ENCODE measurements at places on chromosomes 12 and 14. TPM values are rescaled to one million over a fixed set of nuclear protein-coding genes. Genes with fewer than 3 reads are reported as not detected.
A peak's percentile ranks its signal among the peaks of the same experiment; 100 is the strongest.

DNA sequence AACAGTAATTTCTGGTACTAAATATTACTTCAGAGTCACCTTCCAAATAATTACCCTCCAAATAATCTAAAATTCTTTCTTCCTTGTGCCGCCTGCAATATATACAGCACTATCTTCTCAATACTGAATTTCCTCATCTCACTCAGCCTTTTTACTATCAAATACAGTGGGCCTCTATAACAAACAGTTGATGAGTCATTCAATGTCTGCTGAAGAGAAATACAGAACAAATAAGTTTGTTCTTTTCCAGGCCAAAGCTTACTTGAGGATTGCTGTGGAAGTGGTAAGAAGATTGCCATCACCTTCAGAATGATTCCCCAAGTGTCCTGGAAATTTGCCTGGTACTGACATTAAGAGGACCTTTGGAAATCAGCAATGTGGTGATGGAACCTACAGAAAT lies 218.2 kb upstream of the ARHGAP5 start:
- H3K27ac ChIP-seq: no peak overlapping the region
- no peak overlapping the region for H3K4me3 ChIP-seq
- no peaks in the 10 kb centered on the region for H3K4me1 ChIP-seq

GRCh38 chr14:98293576-98293975 lies 978.4 kb downstream of the BCL11B start:
- H3K36me3 ChIP-seq: no peaks in the 10 kb centered on the region
- DNase-seq: no peak
- H3K27ac ChIP-seq: no peak overlapping the region

HEATR5A gene
- 22.9 TPM for total RNA-seq

GRCh38 chr12:26723379-26724308 lies 109.3 kb downstream of the ITPR2 start:
- H3K36me3 ChIP-seq: no peaks in the 10 kb centered on the region
- peaks cover 3% of the 10 kb centered on the region for H3K4me1 ChIP-seq
- peak overlapping the region; percentile 54 for H3K27ac ChIP-seq

DNA sequence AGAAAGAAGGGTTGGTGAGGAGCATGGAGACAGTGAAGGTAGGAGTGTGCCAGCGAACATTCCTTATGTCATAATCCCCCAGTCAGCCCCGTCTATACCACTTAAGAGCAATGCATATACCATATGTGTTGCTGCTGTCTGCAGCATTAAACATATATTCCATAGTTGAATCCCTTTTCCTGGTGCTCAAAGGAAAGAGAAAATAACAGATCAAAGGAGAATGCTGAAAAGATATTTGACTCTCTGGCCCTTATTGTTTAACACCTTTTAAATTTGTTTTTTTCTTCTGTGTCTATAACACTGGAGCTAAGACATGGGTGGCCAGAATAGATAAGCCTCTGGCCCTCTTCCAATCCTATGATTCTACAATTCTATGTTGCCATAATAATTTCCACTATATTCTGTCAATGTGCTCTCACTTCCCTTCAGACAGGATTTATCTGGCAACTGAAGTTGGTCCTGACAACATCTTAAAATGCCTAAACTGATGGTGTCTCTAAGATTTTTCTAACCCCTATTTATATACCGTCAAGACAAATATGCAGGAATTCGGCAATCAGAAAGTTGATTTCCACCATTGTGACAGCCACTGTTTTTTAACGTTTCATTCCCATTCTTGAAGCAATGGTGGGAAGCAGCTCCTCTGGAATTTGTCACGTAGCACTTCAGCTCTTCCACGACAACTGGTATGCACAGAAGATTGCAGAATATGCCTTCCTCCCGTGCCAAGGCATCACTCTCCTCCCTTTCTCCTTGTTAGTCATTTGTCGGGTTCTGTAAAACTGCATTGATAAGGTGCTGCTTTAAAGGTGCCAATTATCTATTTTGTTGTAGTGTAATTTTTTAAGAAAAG lies 204.7 kb downstream of the BCAT1 start:
- no peaks in the 10 kb centered on the region for H3K36me3 ChIP-seq
- peaks cover 11% of the 10 kb centered on the region for H3K4me1 ChIP-seq
- no peak for DNase-seq
- no peak overlapping the region for H3K4me3 ChIP-seq

GRCh38 chr14:98622208-98623051 lies 649.6 kb downstream of the BCL11B start:
- DNase-seq: no peak
- H3K27ac ChIP-seq: no peak overlapping the region
- no peak overlapping the region for H3K4me3 ChIP-seq
- H3K27me3 ChIP-seq: no peaks in the 10 kb centered on the region
- no peaks in the 10 kb centered on the region for H3K36me3 ChIP-seq

CLEC1A gene
- total RNA-seq: 19.4 TPM

GRCh38 chr14:50539051-50539450 lies 6.7 kb upstream of the MAP4K5 start:
- no peak for DNase-seq
- no peaks in the 10 kb centered on the region for H3K4me1 ChIP-seq
- no peaks in the 10 kb centered on the region for H3K36me3 ChIP-seq
- no peak overlapping the region for H3K27ac ChIP-seq
- H3K4me3 ChIP-seq: no peak overlapping the region

LALBA gene
- total RNA-seq: not detected

- H3K27me3 ChIP-seq: no peaks in the 10 kb centered on the region
- H3K36me3 ChIP-seq: no peaks in the 10 kb centered on the region
- no peak overlapping the region for H3K27ac ChIP-seq
- no peak overlapping the region for H3K4me3 ChIP-seq
- no peak for DNase-seq
Measured at GRCh38 chr12:19576506-19577280, 137.4 kb downstream of the AEBP2 start.

DNA sequence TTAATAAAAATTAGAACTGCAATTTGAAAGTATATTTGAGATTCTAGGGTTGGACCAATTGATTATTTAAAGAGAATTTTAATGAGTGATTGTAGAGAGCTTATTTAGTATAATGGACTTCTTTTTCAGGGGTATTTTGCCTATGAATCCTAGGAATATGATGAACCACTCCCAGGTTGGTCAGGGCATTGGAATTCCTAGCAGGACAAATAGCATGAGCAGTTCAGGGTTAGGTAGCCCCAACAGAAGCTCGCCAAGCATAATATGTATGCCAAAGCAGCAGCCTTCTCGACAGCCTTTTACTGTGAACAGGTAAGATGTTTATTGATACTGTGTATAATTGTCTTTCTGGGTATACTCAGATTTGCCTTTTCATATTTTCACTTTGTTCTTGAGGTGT lies 35.9 kb upstream of the KCNMB4 start:
- no peak overlapping the region for H3K27ac ChIP-seq
- DNase-seq: no peak
- H3K27me3 ChIP-seq: no peaks in the 10 kb centered on the region
- no peaks in the 10 kb centered on the region for H3K4me1 ChIP-seq

- H3K4me1 ChIP-seq: peaks cover 7% of the 10 kb centered on the region
- H3K4me3 ChIP-seq: no peak overlapping the region
- no peaks in the 10 kb centered on the region for H3K27me3 ChIP-seq
- H3K36me3 ChIP-seq: no peaks in the 10 kb centered on the region
- no peak overlapping the region for H3K27ac ChIP-seq
- DNase-seq: no peak
Measured at GRCh38 chr12:104596134-104596799, 139.5 kb downstream of the CHST11 start.

DNA sequence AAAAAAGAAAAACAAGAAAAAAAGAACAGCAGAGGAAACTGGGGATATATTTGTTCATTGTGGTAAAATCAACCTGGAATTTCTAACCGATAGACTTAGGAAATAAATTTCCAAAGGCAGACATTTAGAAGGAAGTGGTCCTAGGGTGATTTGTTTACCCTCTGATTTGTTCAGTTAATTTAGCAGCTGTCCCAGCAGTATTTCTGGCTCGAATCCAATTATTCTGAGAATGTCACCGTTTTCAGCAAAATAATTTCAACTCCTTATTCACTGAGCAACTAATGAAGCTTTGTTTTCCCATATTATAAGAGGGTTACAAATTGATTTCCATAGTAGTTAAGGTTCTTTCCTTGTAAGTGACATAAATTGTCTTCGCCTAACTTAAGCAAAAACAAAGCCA lies 285.2 kb upstream of the SYT10 start:
- no peaks in the 10 kb centered on the region for H3K4me1 ChIP-seq
- H3K36me3 ChIP-seq: no peaks in the 10 kb centered on the region
- no peak overlapping the region for H3K27ac ChIP-seq
- no peak for DNase-seq
- no peaks in the 10 kb centered on the region for H3K27me3 ChIP-seq
- H3K4me3 ChIP-seq: no peak overlapping the region

DNA sequence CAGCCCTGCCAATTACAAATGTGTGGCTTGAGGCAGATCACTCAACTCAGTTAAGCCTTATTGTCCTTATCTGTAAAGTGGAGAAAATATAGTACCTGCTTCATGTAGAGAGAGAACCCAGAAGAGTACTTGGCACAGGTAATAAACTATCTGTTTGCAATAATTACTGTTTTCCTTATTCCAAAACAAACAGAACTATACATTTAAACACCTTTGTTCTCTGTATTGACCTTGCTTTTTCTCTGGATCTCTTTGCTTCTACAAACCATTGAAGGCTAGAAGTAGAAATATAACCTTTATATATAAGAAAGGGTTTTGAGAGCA lies 70.8 kb upstream of the SRSF5 start:
- peak overlapping the region; percentile 77 for H3K27ac ChIP-seq
- peaks cover 92% of the 10 kb centered on the region for H3K4me1 ChIP-seq
- DNase-seq: no peak
- no peak overlapping the region for H3K4me3 ChIP-seq

APOLD1 gene
- 77.8 TPM for total RNA-seq

KLRB1 gene
- total RNA-seq: 0.84 TPM

ACVR1B gene
- 11.6 TPM for total RNA-seq

DNA sequence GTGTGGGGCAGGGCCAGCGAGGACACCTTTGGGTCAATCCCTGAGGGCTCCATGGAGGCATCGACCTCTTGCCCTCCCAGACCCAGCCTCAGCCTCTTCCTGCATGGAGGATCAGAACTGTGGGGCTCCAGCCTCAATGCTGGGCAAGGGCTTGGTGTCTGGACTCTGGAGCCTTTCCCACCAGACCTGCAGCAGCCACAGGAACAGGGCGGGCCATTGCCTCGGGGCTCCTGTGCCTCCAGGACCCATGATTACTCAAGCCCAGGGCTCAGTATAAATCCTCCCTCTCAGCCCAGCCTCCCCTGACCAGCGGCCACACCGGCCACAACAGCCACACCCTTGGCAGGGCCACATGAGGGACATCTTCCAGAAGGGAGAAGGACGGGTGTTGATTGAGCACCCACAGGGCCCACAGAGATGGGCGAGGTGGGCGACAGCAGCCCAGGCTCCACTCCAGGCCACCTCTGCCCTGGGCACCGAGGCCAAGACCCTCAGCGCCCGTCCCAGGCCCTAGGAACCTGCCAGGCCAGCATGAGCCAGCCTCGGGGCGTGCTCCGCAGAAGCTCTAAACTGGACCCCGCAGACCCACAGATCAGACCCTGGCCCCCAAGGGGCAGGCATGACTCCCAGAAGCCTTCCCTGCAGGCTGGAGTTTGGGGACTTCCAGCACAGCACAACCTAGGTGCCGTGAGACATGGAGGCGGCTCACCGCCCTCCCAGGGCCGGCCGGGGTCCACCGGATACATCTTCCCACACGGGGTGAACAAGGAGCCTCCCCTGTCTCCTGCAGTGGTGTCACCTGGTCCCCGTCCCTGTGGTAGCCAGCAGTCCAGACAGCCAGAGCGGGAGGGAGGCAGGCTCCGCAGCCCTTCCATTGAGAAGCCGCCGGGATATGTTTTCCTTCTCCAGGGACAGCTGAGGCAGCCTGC lies 25.1 kb downstream of the NCOR2 start:
- no peaks in the 10 kb centered on the region for H3K27me3 ChIP-seq
- H3K4me1 ChIP-seq: peaks cover 86% of the 10 kb centered on the region
- no peak overlapping the region for H3K27ac ChIP-seq
- DNase-seq: no peak
- no peak overlapping the region for H3K4me3 ChIP-seq
- no peaks in the 10 kb centered on the region for H3K36me3 ChIP-seq

- no peak overlapping the region for H3K27ac ChIP-seq
- H3K36me3 ChIP-seq: no peaks in the 10 kb centered on the region
- DNase-seq: no peak
Measured at GRCh38 chr12:90010089-90010488, 301.5 kb upstream of the ATP2B1 start.

- no peak overlapping the region for H3K4me3 ChIP-seq
- H3K4me1 ChIP-seq: no peaks in the 10 kb centered on the region
- DNase-seq: no peak
- no peaks in the 10 kb centered on the region for H3K36me3 ChIP-seq
- H3K27ac ChIP-seq: no peak overlapping the region
Measured at GRCh38 chr12:25065035-25065434, 116.1 kb upstream of the BCAT1 start.

GRCh38 chr12:100375038-100375735 lies 18.3 kb downstream of the SLC17A8 start:
- H3K27ac ChIP-seq: no peak overlapping the region
- H3K36me3 ChIP-seq: no peaks in the 10 kb centered on the region
- peak; percentile 68 for DNase-seq
- peaks cover 20% of the 10 kb centered on the region for H3K4me1 ChIP-seq

LMO3 gene
- 12.4 TPM for total RNA-seq

- no peaks in the 10 kb centered on the region for H3K36me3 ChIP-seq
- H3K4me1 ChIP-seq: no peaks in the 10 kb centered on the region
Measured at GRCh38 chr14:99592394-99592793, 11.6 kb downstream of the CCDC85C start.

MANSC4 gene
- 1.5 TPM for total RNA-seq

DNA sequence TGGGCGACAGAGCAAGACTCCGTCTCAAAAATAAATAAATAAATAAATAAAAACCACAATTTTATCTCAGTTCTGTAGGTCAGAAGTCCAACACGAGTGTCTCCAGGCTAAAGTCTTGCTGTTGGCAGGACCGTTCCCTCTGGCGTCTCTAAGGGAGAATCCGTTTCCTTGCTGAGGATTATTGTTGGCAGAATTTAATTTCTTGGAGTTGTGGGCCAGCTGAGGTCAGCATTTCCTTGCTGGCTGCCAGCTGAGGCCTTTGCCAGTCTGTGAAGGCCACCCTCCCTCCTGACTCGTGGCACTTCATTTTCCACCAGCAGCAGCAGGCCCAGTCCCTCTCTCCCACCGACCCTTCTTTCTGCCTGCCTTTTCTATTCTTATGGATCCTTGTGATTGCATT lies 17.2 kb downstream of the PSMC1 start:
- DNase-seq: no peak
- no peaks in the 10 kb centered on the region for H3K4me1 ChIP-seq
- H3K36me3 ChIP-seq: peaks cover 27% of the 10 kb centered on the region
- peak overlapping the region; percentile 44 for H3K27ac ChIP-seq
- H3K4me3 ChIP-seq: no peak overlapping the region

DNA sequence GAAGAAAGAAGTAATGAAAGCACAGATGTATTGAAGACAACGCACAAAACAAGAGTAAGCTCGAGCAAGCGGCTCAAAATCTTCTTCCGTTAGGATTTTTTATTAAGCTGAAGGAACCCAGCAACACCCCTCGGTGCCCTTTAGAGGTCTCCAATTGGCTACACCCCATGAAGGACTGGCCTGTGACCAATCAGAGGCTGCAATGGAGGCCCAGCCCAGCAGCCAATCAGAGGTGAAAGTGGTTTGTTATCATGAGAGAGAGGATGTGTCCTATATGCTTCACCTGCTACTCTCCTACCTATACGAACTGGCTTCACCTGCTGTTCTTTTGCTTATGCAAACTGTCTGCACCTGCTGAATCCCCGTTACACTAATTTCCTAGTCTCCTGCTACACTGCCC lies 358.8 kb downstream of the C12orf50 start:
- no peaks in the 10 kb centered on the region for H3K4me1 ChIP-seq
- DNase-seq: no peak
- H3K36me3 ChIP-seq: no peaks in the 10 kb centered on the region
- no peak overlapping the region for H3K27ac ChIP-seq
- no peak overlapping the region for H3K4me3 ChIP-seq

LYZ gene
- 53.7 TPM for total RNA-seq

Data from tibial nerve (tissue), 4 donors.